ENCODE measurements at places on chromosomes 1 and 21.
A peak's percentile ranks its signal among the peaks of the same experiment; 100 is the strongest.

- DNase-seq: no peak
Observed at GRCh38 chr1:192937128-192937527, 122.0 kb downstream of the UCHL5 start.

DNA sequence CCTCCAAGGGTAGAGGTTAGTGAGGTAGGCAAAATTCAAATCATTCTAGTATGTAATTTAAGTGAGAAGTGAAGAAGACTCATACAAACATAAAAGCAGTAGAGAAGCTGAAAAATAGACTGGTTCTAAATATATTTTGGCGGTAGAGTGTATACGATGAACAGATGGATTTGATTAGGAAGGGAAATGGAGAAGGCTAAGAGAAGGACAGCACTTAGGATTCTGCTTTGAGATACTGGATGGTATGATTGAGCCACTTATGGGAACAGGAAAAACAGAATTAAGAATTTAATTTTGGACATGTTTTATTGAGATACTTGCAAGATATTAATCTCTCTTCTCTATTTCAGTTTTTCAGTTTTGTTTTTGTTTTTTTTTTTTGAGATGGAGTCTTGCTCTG is 60.1 kb downstream of the EPB41 start:
- DNase-seq: no peak

DNA sequence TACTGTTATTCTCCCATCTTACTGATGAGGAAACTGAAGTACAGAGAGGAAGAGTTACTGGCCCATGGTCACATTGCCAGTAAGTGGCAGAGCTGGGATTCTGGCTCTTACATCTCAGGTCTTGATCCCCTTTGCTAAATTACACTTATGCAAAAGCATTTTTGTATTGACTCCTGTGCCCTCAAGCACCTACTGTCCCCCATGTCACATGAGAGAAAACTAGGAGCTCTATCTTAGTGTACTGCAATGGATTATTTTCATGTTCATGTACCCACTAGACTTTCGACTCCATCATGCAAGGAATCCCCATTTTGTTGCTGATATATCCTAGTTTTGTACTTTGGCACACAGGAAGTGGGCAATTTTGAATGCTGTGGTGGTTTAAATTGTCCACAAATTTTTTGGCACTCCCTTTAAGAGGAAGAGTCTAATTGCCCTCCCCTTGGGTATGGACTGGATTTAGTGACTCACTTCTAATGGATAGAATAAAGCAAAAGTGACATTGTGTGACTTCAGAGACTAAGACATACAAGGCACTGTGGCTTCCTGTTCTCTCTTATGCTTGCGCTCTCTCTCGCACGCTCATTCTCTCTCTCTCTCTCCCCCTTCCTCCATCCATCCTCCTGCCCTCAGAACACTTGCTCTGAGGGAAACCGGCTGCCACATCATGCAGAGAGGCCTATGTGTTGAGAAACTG is 43.5 kb upstream of the JAK1 start:
- no peak for DNase-seq

GRCh38 chr1:12150456-12151200 is 16.2 kb upstream of the TNFRSF1B start:
- no peak for DNase-seq

DNA sequence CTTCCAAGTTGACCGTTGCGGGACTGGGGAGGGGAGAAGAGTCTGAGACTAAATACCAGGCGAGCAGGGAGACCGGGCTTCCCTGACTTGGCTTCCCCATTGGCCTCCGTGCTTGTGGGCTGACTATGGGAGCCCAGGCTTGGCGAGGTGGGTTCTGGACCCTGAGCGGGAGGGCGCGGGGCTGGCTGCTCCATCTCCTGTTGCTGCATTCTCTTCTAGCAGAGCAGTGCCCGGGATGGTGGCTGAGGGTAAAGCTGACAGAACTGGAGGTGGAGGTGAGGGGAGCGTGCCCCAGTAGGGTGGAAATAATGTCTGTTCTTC is 689 bp downstream of the LGR6 start:
- no peak for DNase-seq

DNA sequence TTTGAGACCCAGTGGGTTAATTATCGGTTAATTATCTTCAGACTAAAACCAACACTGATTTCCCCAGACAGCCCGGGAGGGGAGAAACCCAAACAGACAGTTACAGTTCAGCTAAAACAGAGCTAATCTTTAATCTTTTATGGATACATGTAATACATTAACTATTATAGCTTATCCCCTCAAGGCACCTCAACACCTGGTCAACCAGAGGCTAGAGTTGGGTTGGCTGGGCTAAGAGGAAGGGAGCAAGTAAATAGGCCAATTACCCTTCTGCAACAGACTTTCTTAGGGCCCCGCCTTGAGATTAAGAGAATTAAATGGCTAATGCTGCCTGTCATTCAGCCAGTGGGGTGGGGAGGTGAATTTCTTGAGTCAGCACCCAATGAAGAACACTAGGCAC is 6.6 kb upstream of the MED18 start:
- DNase-seq: no peak

DNA sequence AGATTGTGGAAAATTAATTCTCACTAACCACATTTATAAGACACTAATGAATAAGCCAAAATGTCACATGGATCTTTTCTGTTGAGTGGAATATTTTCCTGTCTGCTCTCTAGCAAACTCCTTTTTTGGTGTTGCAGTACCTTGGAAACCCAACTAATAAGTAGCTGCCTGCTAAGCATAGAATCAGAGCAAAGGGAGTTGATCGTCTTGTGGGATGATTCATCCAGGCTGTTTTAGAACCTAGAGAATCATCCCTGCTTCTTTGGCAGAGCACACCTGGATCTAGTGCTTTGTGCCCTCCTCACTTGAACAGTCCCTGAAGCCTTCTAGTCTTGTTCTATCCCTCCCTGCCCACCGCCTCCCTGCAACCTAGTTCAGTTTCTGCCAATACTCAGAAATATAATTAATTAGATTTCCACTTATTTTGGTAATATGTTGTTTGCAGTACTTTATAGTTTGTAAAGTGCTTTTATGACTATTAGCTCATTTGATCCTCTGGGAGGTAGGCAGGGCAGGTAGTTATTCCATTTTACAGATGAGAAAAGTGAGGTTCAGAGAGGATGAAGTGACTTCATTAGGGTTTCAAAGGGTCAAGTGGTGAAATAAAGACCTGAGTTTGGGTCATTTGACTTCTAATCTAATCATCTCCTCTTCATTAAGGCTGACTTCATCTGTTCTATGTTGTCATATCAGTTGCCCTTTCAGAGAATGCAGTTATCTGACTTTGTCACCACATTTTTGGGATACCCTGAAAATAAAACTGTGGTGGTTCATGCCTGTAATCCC is 2.5 kb downstream of the AGO4 start:
- DNase-seq: no peak

DNA sequence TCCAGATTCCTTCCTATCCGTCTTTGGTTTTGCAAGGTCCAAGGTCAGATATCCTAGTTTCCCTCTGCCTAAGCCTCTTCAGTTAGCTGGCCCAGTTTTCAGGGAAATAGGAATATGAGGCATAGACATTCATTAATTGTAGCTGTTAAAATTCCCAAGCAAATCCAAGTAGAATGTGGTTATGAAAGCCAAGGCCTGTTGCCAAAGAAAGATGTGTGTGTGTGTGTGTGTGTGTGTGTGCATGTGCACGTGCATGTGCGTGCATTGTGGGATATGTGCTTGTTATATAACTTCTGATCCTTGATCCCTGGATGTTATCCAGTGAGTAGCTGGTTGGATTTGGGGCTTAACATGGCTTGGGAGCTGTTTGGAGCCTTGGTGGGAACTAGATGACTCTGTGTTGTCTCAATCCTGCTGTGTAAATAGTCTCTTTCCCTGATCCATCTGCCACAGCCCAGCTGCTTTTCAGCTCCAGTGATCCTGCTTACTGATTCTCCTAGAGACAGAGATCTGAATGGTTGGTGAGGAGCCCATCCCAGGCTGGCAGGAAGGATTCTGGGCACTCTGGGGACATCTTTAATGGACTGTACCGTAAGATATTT is 70.6 kb upstream of the GCLM start:
- no peak for DNase-seq

GRCh38 chr1:178684111-178684510 is 40.9 kb upstream of the RALGPS2 start:
- DNase-seq: no peak

- no peak for DNase-seq
Observed at GRCh38 chr1:220077887-220078286, 11.7 kb downstream of the BPNT1 start.

DNA sequence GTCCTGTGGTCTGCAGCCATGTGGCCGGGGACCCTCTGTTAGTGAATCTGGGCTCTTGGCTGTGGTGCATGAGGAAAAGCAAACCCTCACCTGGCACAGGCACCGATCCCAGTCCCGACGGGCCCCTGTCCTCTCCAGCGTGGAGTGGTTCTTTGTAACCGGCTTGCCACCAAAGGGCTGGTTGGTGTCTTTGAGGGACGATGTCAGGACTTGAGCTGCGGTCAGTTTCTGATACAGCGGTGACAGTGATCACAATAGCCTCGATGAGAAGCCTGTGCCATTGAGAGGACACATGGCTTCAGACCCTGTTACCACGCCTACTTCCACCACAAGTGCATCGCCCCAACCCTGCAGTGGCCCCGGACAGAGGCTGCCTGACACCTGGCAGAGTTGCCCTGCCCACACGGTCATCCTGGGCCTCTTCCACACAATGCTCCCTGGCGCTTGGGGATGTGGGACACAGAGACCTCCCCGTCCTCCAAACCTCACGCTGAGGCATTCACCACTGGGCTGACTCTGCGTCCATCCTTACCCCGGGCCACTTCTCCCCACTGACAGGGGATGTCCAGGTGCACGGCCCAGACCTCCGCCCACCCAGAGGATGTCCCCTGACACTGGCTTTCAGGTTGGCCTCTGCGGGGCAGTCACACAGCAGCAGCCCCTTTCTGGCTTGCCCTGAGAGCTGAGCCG is 18.8 kb upstream of the ACTRT2 start:
- DNase-seq: no peak

DNA sequence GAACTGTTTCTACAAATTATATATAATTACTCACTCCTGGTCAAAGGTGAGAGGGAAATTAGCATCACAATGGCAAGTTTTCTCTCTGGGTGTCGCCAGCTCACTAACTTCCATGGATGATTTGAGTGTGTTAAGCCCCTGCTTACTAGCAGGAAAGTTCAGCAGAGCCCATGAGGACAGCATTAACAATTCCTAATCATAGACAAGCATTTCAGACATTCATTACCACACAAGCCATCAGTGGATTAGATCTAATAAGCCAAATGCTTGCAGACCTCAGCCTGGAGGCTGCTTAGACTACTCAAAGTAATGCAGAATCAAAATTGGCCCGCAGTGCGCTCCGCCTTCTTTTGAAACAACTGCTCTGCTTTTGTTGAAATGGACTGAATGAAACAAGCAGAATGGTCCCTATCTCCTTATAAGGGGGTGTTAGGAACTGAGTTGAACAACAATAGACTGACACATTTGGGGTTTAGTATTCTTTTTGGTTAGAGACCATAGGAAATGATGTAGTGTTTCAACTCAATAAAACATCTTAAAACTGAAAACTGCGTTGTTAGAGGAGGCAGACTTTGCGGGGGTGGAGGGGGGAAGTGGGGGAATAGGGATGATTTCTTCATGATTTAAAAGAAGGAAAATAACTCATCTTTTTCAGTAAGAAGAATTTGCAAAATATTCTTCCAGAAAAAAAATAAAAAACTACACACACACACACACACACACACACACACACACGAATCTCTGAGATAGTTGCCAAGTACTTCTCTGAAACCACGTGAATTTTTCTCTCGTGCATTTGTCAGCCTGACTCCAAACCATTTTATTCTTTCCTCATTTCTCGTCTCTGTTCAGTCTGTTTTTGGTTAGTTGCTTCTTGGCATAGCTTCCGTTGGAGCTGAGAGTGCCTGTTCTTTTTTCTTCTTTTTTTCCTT is 54.6 kb downstream of the GORAB start:
- DNase-seq: peak; percentile 88

DNA sequence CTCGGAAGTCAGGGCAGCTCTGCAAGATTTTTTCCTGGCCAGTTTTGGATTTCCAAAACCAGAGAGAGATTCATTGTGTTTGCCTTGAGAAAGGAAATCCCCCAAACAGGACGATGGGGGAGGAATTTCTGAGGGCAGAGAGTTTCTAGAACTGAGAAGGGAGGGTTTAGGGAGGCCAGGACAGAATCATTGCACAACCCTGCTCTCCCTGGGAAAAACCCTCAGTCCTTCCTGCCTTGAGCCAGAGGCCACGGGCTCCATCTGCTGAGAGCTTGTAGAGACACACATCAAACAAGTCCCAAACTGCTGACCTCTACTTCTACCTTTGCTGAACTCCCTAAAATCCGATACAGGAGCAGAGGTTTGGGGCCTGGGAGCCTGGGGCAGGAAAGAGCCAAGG is 99.7 kb downstream of the NMNAT2 start:
- no peak for DNase-seq

DNA sequence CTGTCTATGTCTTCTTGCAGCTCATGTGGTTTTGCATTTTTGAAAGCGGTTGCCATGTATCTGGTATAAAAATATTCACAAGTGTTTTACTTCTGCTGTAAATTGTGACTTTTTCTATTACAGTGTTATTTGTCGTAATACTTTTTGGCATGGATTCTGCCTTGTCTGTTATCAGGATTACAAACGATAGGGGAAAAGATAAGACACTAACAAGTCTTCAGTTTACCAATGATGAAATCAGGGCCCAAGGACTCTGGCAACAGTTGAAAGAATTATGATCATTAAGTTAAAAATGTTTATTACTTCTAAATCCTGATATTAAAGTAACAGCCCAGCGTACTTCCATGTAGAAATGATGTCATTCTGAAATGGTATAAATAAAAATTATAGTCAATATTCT is 298.8 kb downstream of the KIF26B start:
- DNase-seq: no peak

DNA sequence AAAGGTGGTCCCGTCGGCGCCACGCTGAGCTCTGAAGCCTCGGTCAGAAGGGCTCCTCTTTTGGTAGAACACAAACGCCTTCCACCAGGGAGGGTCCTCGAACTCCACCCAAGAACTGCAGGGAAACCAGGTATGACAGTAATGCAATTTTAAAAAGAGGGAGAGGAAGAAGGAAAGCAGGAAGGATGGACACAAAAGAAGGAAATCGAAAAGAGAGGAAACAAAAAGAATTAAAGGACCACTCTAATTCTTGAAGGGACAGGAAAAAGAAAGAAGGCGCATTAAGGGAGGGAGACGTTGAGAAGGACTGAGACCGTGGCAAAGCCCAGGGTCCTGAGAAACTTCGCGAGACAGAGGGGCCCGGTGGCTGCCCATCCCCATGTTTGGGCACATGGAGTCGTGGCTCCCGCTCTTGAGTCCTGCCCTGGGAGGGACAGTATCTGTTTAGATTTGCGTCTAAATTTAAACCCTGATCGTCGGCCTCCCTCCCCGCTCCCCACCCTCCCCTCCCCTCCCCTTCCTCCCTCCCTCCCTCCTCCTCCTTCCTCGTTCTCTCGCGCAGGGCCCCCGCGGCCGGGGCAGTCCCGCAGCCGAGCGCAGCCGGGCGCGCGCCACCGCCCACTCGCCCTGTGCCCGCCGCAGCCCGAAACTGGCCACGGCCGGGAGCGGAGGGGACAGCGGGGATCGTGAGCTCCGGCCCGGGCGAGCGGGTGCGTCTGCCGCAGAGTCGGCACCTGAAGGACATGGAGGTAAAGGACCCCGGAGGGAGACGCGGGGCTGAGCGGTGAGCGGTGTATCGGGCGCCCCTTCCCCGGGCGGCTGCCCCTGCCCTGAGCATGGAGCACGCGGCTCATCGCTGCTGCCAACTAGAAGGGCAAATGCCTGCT is at the start of gene RCSD1:
Gene RCSD1, plus strand, starts transcription at position 552 of the 887 bp plus-strand sequence. Its CDS starts 192 bp downstream, at position 744.
- no peak for DNase-seq

- DNase-seq: no peak
Observed at GRCh38 chr21:42290505-42290904, 24.7 kb downstream of the TFF3 start.

- no peak for DNase-seq
Observed at GRCh38 chr1:232046451-232047306, 420.1 kb downstream of the DISC1 start.

All from vagina (tissue), 2 donors.